Activated CD4-positive, alpha-beta T cell treated with anti-CD3 and anti-CD28 coated beads for 48 hours (primary cell): ENCODE measurements at places on chromosomes 13 and 19.

- no peak for DNase-seq
Measured at GRCh38 chr19:43331435-43332010, 22.0 kb upstream of the CD177 start.

DNA sequence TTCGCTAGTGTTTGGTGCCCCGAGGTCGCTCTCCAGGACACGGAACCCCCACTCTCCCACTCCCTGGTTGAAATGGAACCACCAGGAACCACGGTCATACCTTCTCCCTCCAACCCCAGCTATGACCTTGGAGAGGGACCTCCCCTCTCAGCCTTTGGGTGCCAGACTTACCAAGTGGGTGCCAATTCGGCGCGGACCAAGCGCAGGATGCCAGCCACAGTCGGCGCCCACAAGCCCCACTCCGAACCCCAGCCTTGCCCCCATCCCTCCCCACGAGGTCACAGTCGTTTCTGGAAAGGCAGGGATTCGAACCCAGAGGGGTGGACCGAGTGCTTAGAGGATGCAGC lies 910 bp downstream of the PDE4C start:
- DNase-seq: no peak

- no peak for DNase-seq
Measured at GRCh38 chr13:32115066-32115465, 83.5 kb downstream of the FRY start.

- peak; percentile 39 for DNase-seq
Measured at GRCh38 chr19:29478578-29479565, 46.9 kb upstream of the VSTM2B start.

GRCh38 chr19:11256189-11256588 lies 6.1 kb downstream of the DOCK6 start:
- no peak for DNase-seq

DNA sequence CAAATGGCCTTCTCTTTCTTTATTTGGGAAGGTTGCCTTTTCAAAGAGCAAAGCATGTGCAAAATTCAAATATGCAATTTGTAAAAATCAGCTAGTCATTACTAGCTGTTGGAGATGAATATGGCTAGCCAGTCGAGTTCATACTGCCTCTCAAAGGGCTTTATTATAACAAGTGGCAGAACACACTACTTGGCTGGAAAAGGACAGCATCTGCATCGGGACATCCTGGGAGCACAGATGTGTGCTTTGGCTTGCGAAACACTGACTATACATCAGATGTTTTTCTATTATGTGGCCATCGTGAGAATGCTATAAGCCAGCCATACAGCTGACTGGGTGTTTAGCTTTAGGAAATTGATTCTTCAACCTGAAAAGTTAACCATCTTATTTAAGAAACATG lies 424.2 kb downstream of the KCTD12 start:
- DNase-seq: no peak

DNA sequence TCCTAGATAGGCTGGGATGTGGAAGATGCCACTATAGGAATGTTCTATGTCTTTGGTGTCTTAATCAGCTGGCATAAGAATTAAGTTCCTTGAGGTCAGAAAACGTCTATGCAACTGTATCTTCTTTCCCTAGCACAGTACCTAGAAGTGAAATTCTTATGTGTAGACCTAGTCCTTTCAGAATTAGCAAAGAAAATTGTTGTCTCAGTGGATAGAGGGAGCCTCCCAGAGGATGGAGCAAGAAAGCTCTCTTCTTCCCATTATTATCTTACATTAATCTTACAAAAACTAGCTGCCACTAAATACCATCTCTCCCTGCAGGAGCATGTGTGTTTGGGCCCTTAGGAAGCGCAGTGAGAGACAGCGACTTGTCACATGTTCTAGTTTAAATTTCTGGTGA lies 11.6 kb downstream of the CLDN10 start:
- no peak for DNase-seq
